ENCODE measurements at places on chromosomes 4 and X. TPM values are rescaled to one million over a fixed set of nuclear protein-coding genes. Genes with fewer than 3 reads are reported as not detected.

DNAJB14 gene
- total RNA-seq = 63.4 TPM

TAF1 gene
- total RNA-seq = 52.0 TPM

ARMCX2 gene
- total RNA-seq = 95.6 TPM

LANCL3 gene
- total RNA-seq = 0.12 TPM

APLN gene
- total RNA-seq = 9.2 TPM

TEX13B gene
- total RNA-seq = not detected

CPE gene
- total RNA-seq = 73.0 TPM

PNCK gene
- total RNA-seq = 0.06 TPM

Data from aortic smooth muscle cell (primary cell).